Activated T-cell treated with anti-CD3 and anti-CD28 coated beads, Interleukin-2, amount 50 U/mL, for 72 hours (primary cell): ENCODE measurements at places on chromosomes 13 and 19. TPM values are rescaled to one million over a fixed set of nuclear protein-coding genes. Genes with fewer than 3 reads are reported as not detected.

- no peak for DNase-seq
- H3K27ac ChIP-seq = no peak overlapping the region
- peaks cover 7% of the 10 kb centered on the region for H3K27me3 ChIP-seq
These were observed 7.9 kb downstream of the PEX11G start for GRCh38 chr19:7480970-7481255.

GRCh38 chr19:33161201-33161600 is 29.3 kb downstream of the WDR88 start:
- H3K4me1 ChIP-seq = peaks cover 33% of the 10 kb centered on the region
- DNase-seq = no peak
- peaks cover 1% of the 10 kb centered on the region for H3K36me3 ChIP-seq
- H3K27ac ChIP-seq = no peak overlapping the region

- no peak overlapping the region for H3K4me3 ChIP-seq
- H3K27ac ChIP-seq = no peak overlapping the region
- no peak for DNase-seq
- H3K27me3 ChIP-seq = no peaks in the 10 kb centered on the region
- H3K4me1 ChIP-seq = peaks cover 13% of the 10 kb centered on the region
These were observed 1.9 kb downstream of the ATP4B start for GRCh38 chr13:113656003-113656588.

DNA sequence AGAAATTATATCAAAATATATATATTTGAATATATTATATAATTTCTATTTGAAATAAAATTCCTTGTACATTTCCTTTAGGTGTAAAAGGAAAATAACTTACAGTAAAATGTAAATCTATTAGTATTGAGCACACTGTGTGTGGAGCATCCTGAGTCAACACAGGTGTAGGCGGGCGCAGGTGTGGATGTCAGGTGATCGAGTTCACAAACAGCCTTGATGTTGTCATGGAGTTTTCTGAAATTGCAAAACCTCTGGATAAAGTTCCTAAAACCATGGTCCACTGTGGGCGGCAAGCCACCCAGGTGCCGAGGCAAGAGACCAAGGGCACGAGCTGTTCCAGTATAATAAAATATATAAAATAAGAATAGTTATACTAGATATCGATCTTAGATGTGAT is 27.7 kb upstream of the MCF2L start:
- H3K27ac ChIP-seq = no peak overlapping the region
- peaks cover 9% of the 10 kb centered on the region for H3K4me1 ChIP-seq
- H3K27me3 ChIP-seq = peaks cover 39% of the 10 kb centered on the region
- DNase-seq = no peak
- no peaks in the 10 kb centered on the region for H3K36me3 ChIP-seq

- no peak for DNase-seq
- H3K36me3 ChIP-seq = peaks cover 3% of the 10 kb centered on the region
- H3K27me3 ChIP-seq = peaks cover 53% of the 10 kb centered on the region
- H3K4me1 ChIP-seq = peaks cover 32% of the 10 kb centered on the region
- no peak overlapping the region for H3K27ac ChIP-seq
- H3K4me3 ChIP-seq = peak overlapping the region; percentile 87
These were observed 1.0 kb upstream of the SLC17A7 start for GRCh38 chr19:49442354-49442753.

GRCh38 chr13:34853161-34853560 is 88.9 kb upstream of the NBEA start:
- H3K36me3 ChIP-seq = no peaks in the 10 kb centered on the region
- H3K27me3 ChIP-seq = no peaks in the 10 kb centered on the region
- H3K27ac ChIP-seq = no peak overlapping the region
- H3K4me1 ChIP-seq = no peaks in the 10 kb centered on the region
- DNase-seq = no peak

DNA sequence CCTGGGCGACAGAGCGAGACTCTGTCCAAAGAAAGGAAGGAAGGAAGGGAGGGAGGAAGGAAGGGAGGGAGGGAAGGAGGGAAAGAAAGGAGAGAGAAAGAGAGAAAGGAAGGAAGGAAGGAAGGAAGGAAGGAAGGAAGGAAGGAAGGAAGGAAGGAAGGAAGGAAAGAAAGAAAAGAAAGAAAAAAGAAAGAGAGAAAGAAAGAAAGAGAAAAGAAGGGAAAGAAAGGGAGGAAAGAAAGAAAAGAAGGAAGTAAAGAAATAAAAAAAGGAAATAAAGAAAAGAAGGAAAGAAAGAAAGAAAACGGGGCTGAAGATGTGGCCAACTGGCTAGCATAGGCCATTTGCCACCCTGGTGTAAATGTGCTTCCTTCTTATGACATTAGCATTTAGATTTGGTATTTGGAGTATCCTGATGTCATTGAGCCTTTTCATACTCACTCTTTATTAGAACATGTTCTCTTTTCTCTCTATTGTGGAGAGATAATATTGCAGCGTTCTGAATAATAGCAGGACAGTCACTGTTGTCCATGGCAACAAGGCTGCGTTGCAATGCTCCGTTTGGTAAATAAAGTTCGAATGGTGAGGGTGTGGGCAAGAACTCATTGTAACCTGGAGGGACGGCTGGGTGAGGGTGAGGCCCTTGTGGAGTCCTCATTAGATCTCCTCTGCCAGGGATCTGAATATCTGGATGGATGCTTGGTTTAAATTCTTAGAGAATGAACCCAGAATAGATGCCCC is 173.9 kb upstream of the UBL3 start:
- peaks cover 5% of the 10 kb centered on the region for H3K27me3 ChIP-seq
- H3K4me1 ChIP-seq = no peaks in the 10 kb centered on the region
- no peak overlapping the region for H3K27ac ChIP-seq
- no peak overlapping the region for H3K4me3 ChIP-seq
- DNase-seq = no peak

DNA sequence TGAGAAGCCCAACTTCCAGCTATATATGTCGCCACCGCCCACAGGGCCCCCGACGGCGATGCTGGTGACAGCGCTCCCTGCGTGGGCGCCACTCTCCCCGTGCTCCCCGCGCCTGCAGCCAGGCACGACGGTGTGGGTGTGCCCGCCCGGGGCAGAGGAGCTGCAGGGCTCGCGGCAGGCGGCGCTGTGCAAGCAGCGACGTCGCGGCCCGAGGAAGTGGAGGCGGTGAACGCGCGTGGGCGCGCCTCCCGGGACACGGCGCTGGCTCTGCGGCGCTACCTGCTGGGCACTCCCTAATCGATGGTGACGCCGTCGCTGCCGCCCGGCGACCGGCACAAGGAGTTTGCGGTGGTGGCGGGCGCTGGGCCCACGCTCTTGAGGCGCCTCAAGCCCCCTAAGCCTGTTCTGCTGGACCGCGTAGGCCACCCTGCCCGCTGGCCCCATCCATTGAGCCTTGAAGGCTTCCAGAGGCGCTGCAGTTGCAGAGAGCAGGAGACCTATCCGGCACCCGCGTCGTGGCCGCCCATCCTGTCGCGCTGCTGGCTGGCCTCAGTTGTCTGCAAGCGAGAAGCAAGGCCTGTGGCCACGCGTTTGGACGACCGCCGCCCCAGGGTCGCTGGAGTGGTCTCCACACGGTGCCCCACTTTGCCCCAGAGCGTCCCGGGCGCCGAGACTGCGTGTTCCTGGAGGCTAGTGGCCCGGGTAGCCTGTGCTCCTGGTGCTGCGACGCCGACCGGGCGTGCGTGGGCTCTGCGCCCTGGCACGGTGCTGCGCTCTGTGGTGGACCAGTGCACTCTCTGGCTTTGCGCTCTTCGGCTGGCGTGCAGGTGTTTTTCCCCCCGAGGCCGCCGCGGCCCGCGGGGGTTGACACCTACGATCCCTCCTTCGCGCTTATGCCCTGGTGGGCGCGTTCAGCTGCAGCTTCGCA is 23.1 kb downstream of the LRFN3 start:
- no peak overlapping the region for H3K27ac ChIP-seq
- DNase-seq = peak; percentile 78
- H3K27me3 ChIP-seq = no peaks in the 10 kb centered on the region
- H3K4me3 ChIP-seq = peak overlapping the region; percentile 70

- H3K27ac ChIP-seq = no peak overlapping the region
- H3K36me3 ChIP-seq = no peaks in the 10 kb centered on the region
- DNase-seq = no peak
- no peaks in the 10 kb centered on the region for H3K4me1 ChIP-seq
- no peak overlapping the region for H3K4me3 ChIP-seq
These were observed 1209.7 kb upstream of the PCDH9 start for GRCh38 chr13:68439817-68440216.

GRCh38 chr19:13118424-13119193 is 545 bp downstream of the NACC1 start:
- peak; percentile 64 for DNase-seq
- peak overlapping the region; percentile 75 for H3K4me3 ChIP-seq
- peak overlapping the region; percentile 81 for H3K27ac ChIP-seq

- H3K4me3 ChIP-seq = no peak overlapping the region
- no peaks in the 10 kb centered on the region for H3K36me3 ChIP-seq
- peaks cover 6% of the 10 kb centered on the region for H3K27me3 ChIP-seq
- DNase-seq = no peak
These were observed 14.7 kb downstream of the MEX3D start for GRCh38 chr19:1553415-1553814.

GRCh38 chr19:18562086-18562485 is 4.4 kb downstream of the KXD1 start:
- no peaks in the 10 kb centered on the region for H3K27me3 ChIP-seq
- H3K4me3 ChIP-seq = no peak overlapping the region
- DNase-seq = no peak
- H3K36me3 ChIP-seq = peaks cover 27% of the 10 kb centered on the region
- H3K27ac ChIP-seq = no peak overlapping the region

DNA sequence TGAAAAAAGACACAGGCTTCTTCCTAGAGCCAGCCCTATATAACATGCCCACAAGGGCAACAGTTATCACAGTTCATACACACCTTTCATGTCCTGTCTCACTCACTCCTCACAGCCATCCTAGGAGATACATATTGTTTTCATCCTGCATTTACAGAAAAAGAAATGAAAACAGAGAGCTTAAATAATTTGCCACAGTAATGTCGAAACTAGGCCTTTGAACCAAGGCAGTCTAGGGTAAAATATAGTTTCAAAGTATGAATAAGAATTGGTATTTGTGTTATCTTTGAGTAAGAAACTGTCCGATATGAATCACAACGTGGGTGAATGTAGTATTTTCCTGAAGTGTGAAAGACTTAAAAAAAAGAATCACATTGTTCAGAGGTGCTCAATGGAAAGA is 26.8 kb downstream of the CLDN10 start:
- no peak overlapping the region for H3K4me3 ChIP-seq
- peaks cover 10% of the 10 kb centered on the region for H3K27me3 ChIP-seq
- H3K4me1 ChIP-seq = peaks cover 6% of the 10 kb centered on the region

DNA sequence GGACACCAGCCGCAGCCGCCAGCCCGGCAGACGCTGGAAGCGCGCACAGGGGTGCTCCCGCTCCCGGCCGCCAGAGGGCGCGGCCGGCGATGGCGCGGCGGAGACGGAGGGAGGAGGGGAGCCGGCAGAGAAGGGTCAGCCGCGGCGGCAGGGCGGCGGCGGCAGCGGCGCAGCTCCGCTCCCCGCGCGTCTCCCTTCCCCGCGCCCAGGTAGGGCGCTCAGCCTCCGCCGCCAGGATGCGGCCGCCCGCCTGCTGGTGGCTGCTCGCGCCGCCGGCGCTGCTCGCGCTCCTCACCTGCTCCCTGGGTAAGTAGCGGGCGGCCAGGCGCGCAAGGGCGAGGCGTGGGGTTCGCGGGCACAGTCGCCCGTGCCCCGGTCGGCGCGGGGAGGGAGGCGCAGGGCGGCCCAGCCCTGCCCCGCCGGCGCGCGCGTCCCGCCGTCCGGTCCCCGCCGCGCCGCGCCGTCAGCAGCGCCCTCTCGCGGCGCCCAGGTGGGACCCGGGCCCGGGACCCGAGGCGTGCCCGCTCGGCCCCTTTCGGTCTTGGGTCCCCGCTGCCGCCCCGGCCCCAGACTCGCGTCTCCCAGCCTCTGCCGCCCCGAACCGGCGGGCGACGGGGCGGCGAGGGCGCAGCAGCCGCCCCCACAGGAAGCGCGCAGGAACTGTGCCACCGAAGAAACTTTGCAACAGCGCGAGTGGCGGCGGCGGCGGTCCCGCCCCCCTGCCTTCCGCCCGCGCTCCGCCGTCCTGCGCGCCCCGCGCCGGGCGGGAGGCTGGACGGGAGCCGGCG is at the start of gene B3GLCT:
Gene B3GLCT, plus strand, starts transcription at position 127 of the 788 bp plus-strand sequence. Its CDS starts 110 bp downstream, at position 237.
- peak within 1 kb of the TSS; percentile 80 for H3K4me3 ChIP-seq
- peak within 1 kb of the TSS; percentile 44 for H3K27ac ChIP-seq
- H3K36me3 ChIP-seq = no peaks in the 10 kb centered on the region
- H3K4me1 ChIP-seq = peaks cover 39% of the 10 kb centered on the region
- DNase-seq = peak; percentile 82

- H3K36me3 ChIP-seq = no peaks in the 10 kb centered on the region
- H3K27ac ChIP-seq = no peak overlapping the region
- peaks cover 8% of the 10 kb centered on the region for H3K27me3 ChIP-seq
- no peak for DNase-seq
These were observed 10.4 kb upstream of the GIPR start for GRCh38 chr19:45657520-45658167.

DNA sequence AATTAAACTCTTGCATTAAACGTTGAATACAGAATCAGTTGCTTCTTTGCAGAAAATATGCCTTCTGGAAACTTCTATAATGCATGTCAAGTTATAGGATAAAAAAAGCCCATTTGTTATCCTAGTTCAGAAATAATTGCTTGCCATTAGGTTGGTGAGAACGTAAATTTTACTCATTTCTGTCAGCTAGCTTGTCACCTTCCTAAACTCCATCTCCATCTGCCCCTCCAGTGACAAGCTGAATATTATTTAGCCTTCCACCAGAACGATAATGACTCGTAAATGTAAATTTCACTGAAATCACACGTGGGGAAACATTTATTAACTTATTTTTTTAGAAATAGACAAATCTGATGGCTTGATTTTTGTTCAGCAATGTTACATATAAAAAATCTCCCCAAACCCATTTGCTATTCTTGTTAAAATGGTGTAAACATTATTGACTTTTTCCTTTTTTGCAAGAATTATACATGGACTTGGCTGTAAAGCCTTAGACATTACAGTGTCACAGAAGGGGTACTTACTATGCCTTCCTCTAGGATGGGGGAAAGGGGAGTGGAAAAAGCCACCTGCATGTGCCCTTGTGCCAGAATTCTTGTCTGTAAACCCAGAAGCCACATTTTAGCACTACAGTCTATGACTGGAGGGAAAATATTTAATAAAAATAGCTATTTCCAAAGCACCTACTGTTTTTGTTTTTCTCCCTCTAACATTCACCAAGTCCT is 326.8 kb downstream of the OXGR1 start:
- H3K4me3 ChIP-seq = no peak overlapping the region
- no peaks in the 10 kb centered on the region for H3K27me3 ChIP-seq
- no peak overlapping the region for H3K27ac ChIP-seq
- no peak for DNase-seq

- no peaks in the 10 kb centered on the region for H3K36me3 ChIP-seq
- H3K27me3 ChIP-seq = no peaks in the 10 kb centered on the region
- H3K27ac ChIP-seq = no peak overlapping the region
- H3K4me1 ChIP-seq = peaks cover 11% of the 10 kb centered on the region
- DNase-seq = no peak
These were observed 16.2 kb downstream of the COMP start for GRCh38 chr19:18774782-18775444.

GRCh38 chr13:99086267-99087097 is 108.6 kb upstream of the DOCK9 start:
- H3K27ac ChIP-seq = no peak overlapping the region
- no peaks in the 10 kb centered on the region for H3K36me3 ChIP-seq
- no peaks in the 10 kb centered on the region for H3K27me3 ChIP-seq
- peaks cover 34% of the 10 kb centered on the region for H3K4me1 ChIP-seq
- peak; percentile 87 for DNase-seq

The C1QTNF9B gene
- total RNA-seq = not detected

The MBD3L3 gene
- total RNA-seq = not detected

The SIGLEC10 gene
- 0.38 TPM for total RNA-seq

The YIF1B gene
- 70.3 TPM for total RNA-seq

The LGALS4 gene
- total RNA-seq = 4.1 TPM

The FAM216B gene
- not detected for total RNA-seq
